ENCODE measurements at places on chromosomes 2 and 18.
A peak's percentile ranks its signal among the peaks of the same experiment; 100 is the strongest.

DNA sequence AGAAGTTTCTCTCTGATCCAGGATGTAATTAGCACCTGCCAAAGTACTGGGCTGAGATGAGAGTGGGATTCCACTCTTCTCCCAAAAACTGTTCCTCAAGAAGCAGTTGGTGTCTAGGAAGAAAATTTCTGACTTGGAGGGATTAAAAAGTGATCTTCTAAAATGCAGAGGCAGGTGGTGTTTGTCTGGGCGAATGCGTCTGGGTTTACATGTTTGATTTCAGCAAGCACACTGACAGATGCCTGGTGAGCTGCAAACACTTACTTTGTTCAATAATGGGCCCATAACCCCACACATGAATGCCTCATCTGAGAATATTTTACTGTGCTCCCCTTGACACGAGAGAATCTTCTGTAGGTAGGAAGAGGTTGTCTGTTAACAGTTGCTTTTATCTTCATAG lies 24.3 kb upstream of the KCNF1 start:
- DNase-seq = no peak

DNA sequence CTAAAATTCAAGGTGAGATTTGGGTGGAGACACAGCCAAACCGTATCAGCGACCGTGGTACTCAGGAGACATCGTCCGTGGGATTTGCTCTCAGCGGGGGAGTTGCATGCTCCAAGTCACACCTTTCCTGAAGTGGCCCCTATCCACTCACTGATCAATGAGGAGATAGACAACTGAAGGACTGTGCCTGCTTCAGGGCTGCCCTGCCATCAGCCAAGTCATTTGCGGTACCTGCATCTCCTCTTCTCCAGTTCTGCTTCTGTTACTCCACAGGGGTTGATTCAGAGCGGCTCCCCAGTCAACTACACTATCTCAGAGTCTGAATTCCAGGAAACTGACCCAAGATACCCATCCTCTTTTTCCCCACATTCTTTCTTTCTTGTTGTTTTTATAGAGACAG lies 184.1 kb downstream of the MREG start:
- no peak for DNase-seq

- no peak for DNase-seq
These were observed 279.0 kb upstream of the STON1 start for GRCh38 chr2:48250943-48251342.

DNA sequence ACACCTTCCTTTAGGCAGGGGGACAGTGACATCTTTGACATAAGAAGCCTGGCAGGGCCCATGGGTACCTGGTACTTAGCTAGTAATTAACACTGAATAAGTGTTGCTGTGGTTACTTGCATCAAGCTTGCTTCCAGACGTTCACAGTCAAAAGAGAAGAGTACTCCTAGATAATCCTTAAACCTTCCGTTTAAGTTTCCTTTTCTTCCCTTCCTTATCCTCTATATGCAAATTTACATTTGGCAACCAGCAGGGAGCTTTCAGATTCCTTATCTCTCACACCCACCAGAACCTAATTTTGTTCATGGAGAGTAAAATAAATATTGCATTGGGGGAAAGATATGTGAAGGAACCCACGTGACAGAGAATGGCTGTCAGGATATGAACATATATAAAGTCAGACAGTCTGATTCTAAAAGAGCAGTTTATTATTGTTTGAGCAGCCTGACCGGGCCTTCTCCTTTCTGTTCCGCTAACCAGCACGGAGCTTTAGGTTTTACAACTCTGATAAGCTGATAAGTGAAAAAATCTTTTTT lies 7.8 kb upstream of the RAB31 start:
- no peak for DNase-seq

GRCh38 chr2:235692671-235693171 lies 198.9 kb downstream of the AGAP1 start:
- no peak for DNase-seq

DNA sequence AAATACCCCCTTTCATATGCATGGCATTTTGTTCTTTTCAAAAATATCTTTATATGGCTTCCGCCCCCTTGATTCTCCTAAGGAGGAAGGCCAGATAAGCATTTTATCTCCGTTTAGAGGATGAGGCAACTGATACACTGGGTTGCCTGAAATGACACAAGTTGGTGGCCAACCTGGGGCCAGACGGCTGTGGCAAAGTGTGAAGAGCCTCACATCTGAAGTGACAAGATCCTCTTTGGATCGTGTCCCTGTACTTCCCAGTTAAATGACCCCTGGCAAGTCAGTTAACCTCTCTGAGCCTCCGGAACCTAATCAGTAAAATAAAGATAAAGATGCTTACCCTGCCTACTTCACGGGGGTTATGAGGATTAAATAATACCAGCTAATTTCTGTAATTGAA lies 4.6 kb downstream of the SETBP1 start:
- no peak for DNase-seq

- DNase-seq = no peak
These were observed 2.8 kb downstream of the SH3RF3 start for GRCh38 chr2:109131777-109132176.

- no peak for DNase-seq
These were observed 621.1 kb downstream of the BCL11A start for GRCh38 chr2:59932341-59932740.

- DNase-seq = no peak
These were observed 3.9 kb downstream of the HEATR5B start for GRCh38 chr2:37080266-37080665.

GRCh38 chr2:164917296-164917903 lies 37.9 kb downstream of the SLC38A11 start:
- DNase-seq = no peak

DNA sequence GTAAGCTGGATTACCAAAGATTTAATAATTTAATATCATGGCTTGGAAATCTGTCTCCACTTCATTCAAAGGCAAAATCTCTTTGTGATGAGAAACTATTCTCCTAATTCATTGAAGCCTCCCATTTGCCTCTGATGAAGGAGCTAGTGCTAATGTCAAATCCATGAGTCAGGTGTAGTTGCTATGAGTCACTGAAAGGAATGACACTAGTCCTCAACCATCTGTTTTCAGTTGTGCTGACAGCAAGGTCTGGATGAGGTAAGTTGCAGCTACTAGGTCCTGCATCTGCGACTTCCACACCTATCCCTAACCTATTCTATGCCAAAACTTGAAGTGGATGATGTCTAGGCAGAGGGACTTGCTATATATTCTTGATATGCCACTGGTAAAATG lies 324.0 kb upstream of the UBE2E3 start:
- peak; percentile 15 for DNase-seq

GRCh38 chr2:88696611-88697010 lies 5.1 kb downstream of the RPIA start:
- no peak for DNase-seq
